ENCODE measurements at places on chromosomes 2 and 18.

GRCh38 chr2:99106913-99107312 lies 34.6 kb upstream of the C2orf15 start:
- no peak for DNase-seq

GRCh38 chr2:103139628-103140268 lies 377.9 kb downstream of the TMEM182 start:
- DNase-seq: no peak

GRCh38 chr2:180122874-180123273 lies 115.8 kb upstream of the CWC22 start:
- DNase-seq: no peak

- no peak for DNase-seq
These were observed 40.9 kb downstream of the RNF144A start for GRCh38 chr2:6957910-6958615.

DNA sequence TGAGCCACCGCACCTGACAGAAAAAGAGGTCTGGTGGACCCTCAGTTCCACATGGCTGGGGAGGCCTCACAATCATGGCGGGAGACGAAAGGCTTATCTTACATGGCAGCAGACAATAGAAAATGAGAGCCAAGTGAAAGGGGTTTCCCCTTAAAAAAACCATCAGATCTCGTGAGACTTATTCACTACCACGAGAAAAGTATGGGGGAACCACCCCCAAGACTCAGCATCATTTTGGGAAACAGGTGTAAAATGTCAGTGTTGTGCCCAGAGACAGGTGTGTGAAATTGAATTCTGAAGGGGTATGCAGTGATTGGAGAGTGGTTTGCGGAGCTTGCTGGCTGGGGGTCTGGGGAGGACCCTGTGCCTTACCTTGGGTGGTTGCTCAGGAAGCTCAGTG lies 4.6 kb upstream of the D2HGDH start:
- DNase-seq: no peak

GRCh38 chr2:43361286-43361685 lies 134.9 kb upstream of the ZFP36L2 start:
- DNase-seq: no peak

- DNase-seq: no peak
These were observed 59.7 kb downstream of the CLIP4 start for GRCh38 chr2:29174937-29175336.

GRCh38 chr2:101310834-101311695 lies 2.6 kb upstream of the RNF149 start:
- no peak for DNase-seq

DNA sequence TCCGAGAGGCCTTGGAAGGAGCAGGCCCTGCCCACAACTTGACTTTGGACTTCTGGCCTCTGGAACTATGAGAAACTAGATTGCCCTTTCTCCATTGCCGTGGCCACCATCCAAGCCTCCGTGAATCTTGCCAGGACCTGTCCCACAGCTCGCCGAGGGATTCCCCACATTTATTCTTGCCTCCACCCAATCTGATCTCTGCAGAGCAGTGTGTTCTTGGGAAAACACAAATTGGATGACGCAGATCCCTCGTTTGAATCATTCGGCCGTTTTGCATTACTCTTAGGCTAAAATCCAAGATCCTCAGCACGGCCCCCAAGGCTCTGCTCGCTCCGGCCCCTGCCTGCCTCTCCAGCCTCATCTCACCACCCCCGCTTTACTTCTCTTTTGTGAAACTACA lies 364.2 kb downstream of the ZNF516 start:
- DNase-seq: no peak

GRCh38 chr2:48249025-48249424 lies 280.9 kb upstream of the STON1 start:
- no peak for DNase-seq

- DNase-seq: peak; percentile 38
These were observed 160.1 kb downstream of the DYSF start for GRCh38 chr2:71613403-71613952.

DNA sequence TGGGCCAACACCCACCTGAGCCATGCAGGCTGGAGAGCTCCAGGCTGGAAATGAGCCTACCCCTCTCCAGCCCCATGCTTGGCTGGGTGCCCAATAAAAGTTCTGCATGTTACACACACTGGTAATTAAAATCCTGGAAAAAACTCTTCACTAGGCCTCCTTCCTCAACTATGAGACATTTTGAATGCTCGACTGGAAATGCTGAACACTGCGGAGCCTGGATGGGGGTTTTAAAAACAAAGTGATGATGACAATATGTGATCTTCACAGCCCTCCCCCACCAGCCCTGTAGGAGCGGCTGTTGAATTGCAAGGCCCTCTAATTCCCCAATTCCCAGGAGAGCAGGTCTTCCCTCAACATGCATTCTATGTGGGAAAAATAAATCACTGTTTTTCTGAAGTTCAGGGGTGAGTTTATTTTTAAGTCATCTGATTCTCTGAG lies 179.2 kb downstream of the TTC32 start:
- peak; percentile 61 for DNase-seq

- DNase-seq: no peak
These were observed 264.7 kb downstream of the PTH2R start for GRCh38 chr2:208671284-208671683.

Measured in right forelimb (tissue), 1 donor.